ENCODE measurements at places on chromosomes 5 and 9.

- no peak for DNase-seq
Measured at GRCh38 chr9:19533373-19533772, 124.6 kb downstream of the ACER2 start.

GRCh38 chr9:2012347-2012746 is 2.8 kb upstream of the SMARCA2 start:
- no peak for DNase-seq

DNA sequence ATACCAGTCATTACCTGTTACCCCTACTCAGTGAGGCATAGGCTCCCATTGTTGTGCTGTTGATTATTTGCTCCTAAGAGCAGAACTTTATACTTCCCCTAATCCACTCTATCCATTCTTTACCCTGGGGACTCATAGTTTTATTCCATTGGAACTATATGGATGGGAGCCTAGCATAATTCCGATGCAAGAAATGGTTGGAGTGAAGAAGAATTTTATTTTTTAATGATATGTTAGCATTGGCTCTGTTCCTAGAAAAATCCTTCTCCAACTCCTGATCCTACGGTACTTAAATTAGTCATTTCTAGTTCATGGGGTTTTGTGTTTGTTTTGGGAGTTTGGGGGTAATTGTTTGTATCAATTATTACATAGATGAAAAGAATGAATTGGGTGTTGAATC is 191.5 kb downstream of the GOLPH3 start:
- no peak for DNase-seq

- no peak for DNase-seq
Measured at GRCh38 chr9:83238871-83239640, 176.1 kb upstream of the RASEF start.

- DNase-seq: peak; percentile 69
Measured at GRCh38 chr9:78857373-78858225, 560.7 kb downstream of the PSAT1 start.

- no peak for DNase-seq
Measured at GRCh38 chr5:172319708-172320441, 36.3 kb upstream of the UBTD2 start.

GRCh38 chr9:92962846-92963245 is 15.5 kb downstream of the FGD3 start:
- no peak for DNase-seq

DNA sequence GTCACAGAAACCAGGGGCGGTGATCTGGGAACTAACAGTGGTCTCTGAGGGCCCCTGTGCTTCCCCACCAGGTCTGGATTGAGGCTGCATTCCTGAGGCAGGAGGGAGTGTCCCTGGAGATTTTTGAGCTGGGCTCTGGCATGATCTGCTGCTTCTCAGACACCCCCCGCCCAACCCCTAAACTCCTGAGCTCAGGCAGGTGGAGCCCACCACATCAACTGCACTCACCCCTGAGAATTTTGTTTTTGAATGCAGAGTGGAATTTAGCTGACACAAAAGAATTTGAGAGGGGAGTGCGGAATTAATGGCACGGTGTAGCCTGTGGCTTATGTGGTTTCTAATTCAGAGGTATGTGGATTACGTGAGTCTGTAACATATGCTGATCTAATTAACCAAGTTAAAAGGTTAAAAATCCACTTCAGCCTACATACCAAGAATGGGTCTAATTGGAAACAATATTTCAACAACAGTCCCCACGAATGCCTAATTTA is 23.9 kb upstream of the CTSL start:
- DNase-seq: no peak

GRCh38 chr5:159913501-159913900 is 2.8 kb upstream of the ADRA1B start:
- DNase-seq: no peak

- DNase-seq: peak; percentile 57
Measured at GRCh38 chr9:110427497-110428104, 89.9 kb upstream of the TXNDC8 start.

- no peak for DNase-seq
Measured at GRCh38 chr5:89847743-89848142, 561.8 kb downstream of the CETN3 start.

GRCh38 chr5:56861893-56862485 is 46.6 kb downstream of the MAP3K1 start:
- DNase-seq: no peak

DNA sequence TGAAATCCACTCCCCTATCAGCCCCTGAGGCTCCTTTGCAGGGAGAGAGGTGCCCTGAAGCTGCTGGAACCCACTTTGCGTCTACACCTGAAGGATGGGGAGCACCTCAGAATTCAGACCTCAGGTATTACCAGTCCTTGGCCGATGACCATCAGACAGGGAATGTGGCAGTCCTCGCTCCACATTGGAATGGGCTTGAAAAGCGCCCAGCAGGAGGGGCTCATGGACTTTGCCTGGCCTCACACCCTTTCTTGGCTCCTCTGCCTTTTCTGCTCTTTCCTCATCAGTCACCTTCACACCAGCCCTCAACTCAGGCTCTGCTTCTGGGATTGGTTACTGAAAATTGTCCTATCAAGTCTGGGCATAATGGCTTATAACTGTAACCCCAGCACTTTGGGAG is 83.9 kb downstream of the BARX1 start:
- no peak for DNase-seq

- DNase-seq: no peak
Measured at GRCh38 chr9:114143234-114143633, 12.1 kb upstream of the COL27A1 start.

DNA sequence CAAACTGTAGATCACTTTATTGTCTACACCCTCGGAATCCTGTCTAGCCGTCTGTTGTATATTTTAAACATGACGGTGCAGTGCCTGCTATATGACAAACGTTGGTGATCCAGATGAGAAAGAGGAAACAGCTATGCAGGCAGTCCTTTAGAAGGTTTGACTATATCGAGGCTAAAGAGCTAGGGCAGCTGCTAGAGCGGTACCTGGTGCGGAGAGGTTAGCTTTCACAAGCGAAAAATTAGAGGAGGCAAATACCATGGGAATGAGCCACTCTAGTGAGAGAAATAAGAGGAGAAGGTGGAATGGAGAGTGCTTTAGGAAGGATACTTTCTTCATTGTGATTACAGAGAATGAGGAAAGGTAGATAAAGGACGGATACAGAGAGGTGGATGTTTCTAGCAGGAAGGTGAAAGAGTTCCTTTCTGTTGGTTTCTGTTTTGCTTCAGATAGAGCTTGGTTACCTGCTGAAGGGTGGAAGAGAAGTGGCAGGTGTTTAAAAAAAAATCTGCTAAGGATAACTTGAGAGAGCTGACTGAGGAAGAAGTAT is 959 bp upstream of the FBXL17 start:
- DNase-seq: no peak

DNA sequence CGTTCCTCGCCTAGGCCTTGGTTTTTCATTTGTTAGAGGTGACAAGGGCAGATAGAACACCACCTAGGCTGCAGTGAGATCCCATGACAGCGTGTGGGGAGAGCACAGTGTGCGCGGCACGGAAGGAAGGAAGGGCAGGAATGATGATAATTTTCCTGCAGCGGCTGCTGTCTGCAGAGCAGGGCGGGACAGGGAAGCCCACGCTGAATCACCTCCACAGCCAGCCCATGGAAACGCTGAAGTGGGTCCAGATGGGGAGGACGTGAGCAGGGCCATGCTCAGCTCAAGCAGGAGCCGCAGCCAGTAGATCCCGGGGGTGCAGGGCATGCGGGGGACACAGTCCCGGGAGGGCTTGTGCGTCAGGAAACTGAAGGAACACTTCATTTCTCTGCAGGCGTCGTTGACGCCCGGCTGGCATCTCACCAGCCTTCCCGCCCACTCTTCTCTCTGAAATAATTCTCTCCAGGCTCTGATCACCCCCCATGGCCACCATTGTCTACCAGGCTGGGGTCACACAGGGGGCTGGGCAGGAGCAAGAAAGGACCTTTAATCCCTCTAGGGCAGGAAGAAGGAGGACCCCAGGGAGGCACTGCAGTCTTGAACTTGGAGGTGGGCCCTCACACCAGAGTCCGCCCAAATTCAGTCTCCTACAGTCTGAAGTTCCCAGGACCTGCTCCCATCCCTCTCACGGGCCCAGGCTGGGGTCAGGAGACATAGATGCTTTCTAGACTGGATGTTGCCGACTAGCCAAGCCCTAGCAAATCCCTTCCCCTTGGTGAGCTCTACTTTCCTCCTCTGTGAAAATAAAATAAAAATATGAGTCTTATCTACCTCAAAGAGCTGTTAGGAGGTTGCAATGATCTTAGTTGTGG is 20.9 kb upstream of the SYNPO start:
- no peak for DNase-seq

- no peak for DNase-seq
Measured at GRCh38 chr5:64341340-64341739, 164.5 kb upstream of the RGS7BP start.

DNA sequence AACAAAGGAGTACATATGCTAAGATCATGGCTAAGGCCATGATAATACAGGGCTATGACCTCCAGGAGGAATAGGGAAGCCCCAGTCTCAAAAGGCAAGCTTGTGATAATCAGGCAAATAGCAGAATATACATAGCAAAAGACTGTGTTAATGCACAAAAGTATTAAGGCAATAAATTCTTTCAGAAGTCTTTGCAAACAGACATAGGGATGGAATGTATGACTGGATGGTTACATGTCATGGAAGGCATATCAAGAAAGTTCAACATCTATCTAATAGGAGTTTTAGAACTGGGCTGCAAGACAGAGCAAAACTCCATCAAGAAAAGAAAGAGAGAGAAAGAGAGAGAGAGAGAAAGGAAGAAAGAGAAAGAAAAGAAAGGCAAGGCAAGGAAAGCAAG is 264.5 kb upstream of the CDH6 start:
- no peak for DNase-seq

DNA sequence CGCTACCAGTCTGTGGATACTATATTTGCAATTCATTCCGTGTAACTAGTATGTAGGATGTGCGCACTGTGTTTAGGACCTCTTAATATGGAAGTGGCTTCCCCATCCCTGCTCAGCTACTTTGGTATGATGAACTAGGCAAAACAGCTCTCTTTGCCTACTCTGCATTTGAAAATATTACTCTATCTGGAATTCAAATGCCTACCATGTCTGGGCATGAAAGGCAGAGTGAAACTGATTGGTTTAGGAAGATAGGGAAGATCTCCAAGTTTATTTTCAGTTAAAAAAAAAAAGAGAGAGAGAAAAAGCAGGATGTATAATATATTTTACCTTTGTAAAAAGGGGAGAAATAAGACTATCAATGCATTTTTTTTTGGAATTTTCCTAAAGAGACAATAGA is 74.1 kb upstream of the ELL2 start:
- DNase-seq: no peak

GRCh38 chr5:151244206-151244605 is 8.8 kb upstream of the GM2A start:
- DNase-seq: no peak

GRCh38 chr5:175840050-175840841 is 31.1 kb upstream of the CPLX2 start:
- DNase-seq: no peak

DNA sequence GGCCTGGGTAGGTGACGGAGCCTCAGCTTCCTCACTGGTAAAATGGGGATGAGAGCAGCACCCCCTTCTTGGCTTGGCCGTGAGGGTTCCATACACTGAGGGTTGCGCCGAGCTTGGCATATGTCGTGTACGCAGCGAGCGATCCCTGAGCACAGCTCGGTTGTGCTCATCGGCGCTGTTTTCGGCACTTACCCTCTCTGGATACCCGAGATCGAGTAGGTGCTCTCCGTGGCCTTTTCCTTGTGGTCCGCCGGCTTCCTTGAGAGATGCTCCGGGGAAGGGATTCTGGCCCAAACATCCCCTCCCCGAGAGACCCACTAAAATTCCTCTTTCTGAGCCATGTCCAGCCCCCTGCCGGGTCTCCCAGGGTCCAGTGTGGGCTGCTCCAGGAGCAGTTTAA is 40.0 kb upstream of the HMCN2 start:
- DNase-seq: peak; percentile 56

- DNase-seq: no peak
Measured at GRCh38 chr9:84277646-84278045, 62.9 kb downstream of the SLC28A3 start.
